ENCODE measurements at places on chromosomes 3 and 15. TPM values are rescaled to one million over a fixed set of nuclear protein-coding genes. Genes with fewer than 3 reads are reported as not detected.

- no peak overlapping the region for H3K4me3 ChIP-seq
- no peak overlapping the region for H3K27ac ChIP-seq
- no peaks in the 10 kb centered on the region for H3K36me3 ChIP-seq
- DNase-seq, result no peak
Observed at GRCh38 chr3:61803983-61804382, 242.6 kb downstream of the PTPRG start.

DNA sequence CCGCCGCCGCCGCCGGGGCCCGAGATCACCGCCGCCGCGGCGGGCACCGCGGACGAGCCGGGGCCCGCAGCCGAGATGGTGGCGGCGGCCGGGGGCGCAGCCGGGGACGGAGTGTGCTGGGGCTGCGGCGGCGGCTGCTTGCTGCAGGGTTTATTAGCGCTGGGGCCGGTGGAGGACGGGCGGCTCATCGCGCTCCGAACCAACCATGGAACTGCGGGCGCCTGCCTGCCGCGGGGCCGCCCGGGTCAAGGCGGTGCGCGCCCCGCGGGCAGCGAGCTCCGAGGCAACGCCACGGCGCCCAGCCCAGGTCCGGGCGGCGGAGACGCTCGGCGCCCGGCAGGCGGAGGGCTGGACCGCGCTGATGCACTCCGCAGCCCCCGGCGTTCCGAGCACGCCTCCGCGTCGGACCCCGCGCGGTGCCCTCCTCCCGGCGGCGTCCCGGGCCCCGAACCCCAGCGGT lies 277 bp downstream of the SIAH2 start:
- peak overlapping the region; percentile 99 for H3K27ac ChIP-seq
- H3K4me1 ChIP-seq, result peaks cover 47% of the 10 kb centered on the region
- no peaks in the 10 kb centered on the region for H3K27me3 ChIP-seq
- H3K4me3 ChIP-seq, result peak overlapping the region; percentile 88

LHFPL4 gene
- total RNA-seq, result not detected

DNA sequence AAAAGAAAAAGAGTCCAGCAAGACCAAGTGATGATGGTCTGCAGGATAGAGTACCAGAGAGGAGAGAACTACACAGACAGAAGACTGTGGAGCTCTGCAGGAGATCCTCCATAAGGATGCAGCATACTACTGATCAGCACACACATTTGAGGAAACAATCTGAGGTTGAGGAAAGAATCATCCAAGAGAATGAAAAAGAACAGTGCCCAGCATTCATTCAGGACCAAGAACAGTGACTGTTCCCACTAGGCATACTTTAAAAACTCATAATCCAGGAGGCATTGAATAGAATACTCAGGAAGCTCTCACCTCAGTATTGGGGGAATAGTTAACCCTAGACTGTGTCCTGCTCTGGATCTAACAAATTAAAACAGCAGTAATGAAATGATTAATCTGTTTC lies 54.9 kb downstream of the THSD4 start:
- H3K27me3 ChIP-seq, result no peaks in the 10 kb centered on the region
- H3K4me3 ChIP-seq, result no peak overlapping the region
- no peak for DNase-seq

DNA sequence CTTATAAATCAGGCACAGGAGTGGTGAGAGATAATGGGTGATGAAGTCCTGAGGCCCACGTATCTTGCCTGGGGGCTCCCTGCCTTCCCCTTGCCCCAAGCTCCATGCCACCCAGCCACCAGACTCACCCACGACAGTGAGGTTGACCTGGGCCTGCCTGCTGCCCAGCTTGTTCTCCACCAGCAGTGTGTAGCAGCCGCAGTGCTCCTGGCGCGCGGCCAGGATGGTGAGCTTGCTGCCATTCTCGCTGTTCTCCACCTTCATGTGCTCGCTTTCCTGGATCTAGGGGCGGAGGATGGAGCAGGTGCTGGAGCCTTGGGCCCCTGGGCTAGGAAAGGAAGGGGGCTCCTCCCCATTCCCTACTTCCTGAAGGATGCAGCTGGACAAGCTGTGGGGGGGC lies 79.1 kb upstream of the HACD2 start:
- no peaks in the 10 kb centered on the region for H3K27me3 ChIP-seq
- no peak for DNase-seq
- H3K36me3 ChIP-seq, result peaks cover 4% of the 10 kb centered on the region
- H3K4me3 ChIP-seq, result no peak overlapping the region
- H3K4me1 ChIP-seq, result no peaks in the 10 kb centered on the region

All from tibial nerve (tissue), 4 donors.